ENCODE measurements at places on chromosomes 1 and 21.

DNA sequence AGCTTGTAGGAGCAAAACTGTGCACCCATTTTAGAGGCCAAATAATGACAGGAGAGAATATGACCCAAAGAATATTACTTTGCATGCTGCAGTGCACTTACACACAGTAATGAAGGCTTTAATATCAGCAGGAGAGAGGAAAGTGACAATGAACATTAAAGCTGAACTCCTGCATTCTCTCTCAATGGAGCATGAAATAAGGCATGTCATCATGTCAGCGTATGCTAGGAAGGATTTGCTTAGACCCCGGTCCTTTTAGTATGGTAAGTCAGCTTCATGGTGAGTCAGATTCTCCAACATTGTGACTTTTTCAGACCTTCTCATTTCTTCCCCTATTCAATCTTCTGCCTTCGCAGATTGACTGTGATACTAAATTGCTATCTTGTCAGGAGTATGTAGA is 210.7 kb upstream of the TMPRSS15 start:
- no peak for DNase-seq

DNA sequence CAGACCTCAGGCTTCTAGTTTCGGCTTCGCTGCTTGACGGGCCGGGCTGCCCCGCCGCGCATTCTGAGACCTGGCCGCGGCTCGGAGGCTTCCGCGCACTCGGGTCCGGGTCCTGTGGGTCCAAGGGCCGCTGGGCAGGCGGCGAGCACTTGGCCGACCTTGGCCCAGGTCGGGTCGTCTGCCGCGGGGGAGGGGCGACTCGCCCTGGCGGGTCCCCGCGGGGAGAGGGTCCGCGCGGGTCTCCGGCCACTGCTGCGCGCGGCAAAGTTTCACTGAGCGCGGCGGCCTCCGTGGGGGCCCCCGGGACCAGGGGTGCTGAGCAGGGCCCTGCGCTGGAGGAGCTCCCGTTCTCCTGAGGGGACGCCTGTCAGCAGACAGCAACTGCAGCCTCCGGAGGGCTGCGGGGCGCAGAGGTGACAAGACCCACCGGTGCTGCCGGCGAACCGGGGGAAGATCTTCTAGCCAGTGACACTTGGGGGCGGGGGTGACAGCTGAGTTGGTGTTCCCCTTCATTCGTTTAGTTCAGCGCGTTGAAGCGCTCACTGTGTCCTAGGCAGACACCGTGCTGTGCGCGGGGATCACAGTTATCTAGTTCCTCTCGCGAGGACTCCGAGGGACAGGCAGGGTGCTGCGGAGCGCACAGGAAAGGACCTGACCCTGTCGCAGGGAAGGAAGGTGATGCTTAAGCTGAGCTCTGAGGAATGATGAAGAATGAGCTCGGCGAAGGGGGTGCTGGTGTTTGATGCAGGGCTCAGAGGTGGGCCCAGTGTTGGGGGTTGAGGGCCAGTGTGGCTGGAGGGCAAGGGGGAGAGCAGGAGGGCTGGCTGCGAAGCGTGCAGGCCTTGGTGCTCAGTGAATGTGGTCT is 725 bp downstream of the MTFR1L start:
- no peak for DNase-seq

- no peak for DNase-seq
Observed at GRCh38 chr1:3034728-3035562, 13.7 kb downstream of the ACTRT2 start.

DNA sequence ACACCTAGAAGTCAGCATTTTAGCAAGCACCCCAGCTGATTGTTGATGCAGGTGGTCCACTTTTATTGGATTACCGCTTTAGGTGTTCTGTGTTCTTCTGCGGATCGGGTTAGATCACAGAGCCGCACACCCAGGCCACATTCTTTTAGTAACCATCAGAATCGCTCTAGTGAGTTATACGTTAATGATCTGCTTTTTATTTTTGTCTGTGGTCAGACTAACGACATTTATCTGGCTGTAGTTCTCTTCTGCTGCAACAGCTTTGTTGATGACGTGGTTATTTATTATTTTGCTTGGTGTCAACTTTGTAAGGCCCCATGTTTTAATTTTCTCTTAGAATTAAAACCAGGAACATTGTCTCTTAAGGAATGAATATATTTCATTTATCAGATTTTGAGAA is 18.2 kb downstream of the SCCPDH start:
- no peak for DNase-seq

DNA sequence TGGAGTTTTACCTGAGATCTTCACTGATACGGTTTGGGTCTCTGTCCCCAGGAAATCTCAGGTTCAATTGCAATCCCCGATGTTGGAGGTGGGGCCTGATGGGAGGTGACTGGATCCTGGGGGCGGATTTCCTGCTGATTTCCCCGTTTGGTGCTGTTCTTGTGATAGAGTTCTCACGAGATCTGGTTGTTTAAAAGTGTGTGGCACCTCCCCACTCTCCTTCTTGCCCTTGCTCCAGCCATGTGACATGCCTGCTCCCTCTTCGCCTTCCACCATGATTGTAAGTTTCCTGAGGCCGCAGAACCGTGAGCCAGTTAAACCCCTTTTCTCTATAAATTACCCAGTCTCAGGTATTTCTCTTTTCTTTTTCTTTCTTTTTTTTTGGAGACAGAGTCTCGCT is 126.4 kb upstream of the SLC45A1 start:
- DNase-seq, result no peak

DNA sequence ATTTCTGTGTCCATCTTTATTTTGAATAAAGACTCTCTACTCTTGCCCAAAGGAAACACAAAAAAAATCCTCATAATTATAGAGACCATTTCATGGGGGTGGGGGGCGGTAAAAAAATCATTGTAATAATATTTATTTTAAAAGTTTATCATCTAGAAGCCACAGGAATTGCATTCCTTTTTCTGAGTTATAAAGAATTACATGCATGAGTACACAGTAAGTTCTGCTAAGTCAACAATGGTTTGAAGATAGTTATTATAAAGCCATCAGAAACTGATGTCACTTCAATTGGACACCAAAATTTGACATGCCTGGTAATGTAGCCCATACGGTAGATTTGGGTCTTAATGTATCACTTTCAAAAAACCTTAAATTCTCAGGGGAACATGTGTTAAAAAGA is 478.1 kb upstream of the NR5A2 start:
- no peak for DNase-seq

- no peak for DNase-seq
Observed at GRCh38 chr1:224300346-224300745, 29.6 kb downstream of the NVL start.

DNA sequence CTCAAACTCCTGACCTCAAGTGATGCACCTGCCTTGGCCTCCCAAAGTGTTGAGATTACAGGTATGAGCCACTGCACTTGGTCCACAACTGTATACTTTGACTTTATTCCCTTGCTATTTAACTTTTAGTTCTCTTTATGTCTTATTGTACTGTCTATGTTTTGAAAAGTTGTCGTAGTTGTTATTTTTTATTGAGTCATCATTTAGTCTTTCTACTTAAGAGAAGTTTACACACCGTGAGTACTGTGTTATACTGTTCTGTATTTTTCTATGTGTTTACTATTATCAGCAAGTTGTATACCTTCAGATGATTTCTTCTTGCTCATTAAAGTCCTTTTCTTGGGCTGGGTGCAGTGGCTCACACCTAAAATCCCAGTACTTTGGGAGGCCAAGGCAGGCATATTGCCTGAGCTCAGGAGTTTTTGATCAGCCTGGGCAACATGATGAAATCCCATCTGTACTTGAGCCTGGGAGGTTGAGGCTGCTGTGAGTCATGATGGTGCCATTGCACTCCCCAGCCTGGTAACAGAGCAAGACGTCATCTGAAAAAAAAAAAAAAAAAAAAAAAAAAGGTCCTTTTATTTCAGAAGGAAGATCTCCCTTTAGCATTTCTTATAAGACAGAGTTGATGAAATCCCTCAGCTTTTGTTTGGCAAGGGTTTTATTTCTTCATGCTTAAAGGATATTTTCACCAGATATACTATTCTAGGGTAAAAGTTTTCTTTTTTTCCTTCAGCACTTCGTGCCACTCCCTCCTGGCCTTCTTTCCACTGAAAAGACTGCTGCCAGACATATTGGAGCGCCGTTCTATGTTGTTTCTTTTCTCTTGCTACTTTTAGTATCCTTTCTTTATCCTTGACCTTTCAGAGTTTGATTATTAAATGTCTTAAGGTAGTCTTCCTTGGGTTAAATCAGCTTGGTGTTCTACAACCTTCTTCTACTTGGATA is 47.6 kb downstream of the TNFSF18 start:
- DNase-seq, result no peak

GRCh38 chr1:59767119-59767518 is 47.6 kb upstream of the HOOK1 start:
- no peak for DNase-seq

- no peak for DNase-seq
Observed at GRCh38 chr21:26210614-26211013, 40.0 kb upstream of the APP start.

- no peak for DNase-seq
Observed at GRCh38 chr1:63821091-63822005, 47.5 kb downstream of the ROR1 start.

DNA sequence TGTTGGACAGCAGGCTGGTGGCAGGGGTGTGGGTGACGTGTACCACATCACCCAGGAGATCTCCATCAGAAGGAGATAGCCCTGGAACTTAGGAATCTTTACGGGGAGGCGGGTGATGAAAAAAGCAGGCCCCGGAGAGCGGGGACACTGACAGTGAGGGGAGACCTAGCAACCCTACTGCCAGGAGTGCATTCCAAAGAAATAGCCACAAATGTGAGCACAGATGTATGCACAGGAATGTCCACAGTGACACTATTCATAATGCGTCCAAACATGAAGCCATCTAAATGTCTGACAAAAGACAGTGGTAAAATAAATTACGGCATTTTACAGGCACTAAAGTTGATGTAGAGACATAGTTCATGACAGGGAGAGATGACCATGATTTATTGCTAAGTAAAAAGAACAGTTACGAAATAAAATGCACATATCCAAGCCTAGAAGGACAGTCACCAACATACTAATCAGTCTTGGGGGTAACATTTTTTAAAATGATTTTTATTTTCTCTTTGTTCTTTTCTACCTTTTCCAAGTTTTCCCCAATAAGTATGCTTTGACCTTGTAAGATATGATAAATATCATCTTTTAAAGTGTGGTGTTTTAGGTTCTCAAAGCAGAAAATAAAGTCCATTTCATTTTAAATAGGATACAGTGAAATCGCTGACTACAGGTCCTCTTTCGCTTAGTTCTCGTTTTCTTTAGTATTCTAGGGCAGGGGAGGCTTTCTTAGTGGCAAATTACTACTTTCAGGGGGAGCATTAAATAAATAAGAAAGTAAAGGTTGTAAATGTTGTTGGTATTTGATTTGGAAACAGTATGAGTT is 21.3 kb downstream of the CD247 start:
- DNase-seq, result no peak

DNA sequence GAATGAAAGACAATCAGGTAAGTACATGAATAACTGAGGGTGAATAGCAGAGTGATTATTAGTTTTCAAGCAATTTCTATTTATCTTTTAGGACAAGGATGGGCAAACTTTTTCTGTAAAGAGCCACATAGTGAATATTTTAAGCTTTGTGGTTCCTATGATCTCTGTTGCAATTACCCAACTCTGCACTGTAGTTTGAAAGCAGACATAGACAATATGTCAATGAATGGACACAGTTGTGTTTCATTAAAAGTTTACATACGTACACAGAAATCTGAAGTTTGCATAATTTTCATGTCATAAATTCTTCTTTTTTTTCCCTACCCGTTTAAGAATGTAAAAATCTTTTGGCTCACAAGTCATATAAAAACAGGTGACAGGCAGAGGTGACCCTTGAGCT is 71.4 kb downstream of the ZNF281 start:
- no peak for DNase-seq

DNA sequence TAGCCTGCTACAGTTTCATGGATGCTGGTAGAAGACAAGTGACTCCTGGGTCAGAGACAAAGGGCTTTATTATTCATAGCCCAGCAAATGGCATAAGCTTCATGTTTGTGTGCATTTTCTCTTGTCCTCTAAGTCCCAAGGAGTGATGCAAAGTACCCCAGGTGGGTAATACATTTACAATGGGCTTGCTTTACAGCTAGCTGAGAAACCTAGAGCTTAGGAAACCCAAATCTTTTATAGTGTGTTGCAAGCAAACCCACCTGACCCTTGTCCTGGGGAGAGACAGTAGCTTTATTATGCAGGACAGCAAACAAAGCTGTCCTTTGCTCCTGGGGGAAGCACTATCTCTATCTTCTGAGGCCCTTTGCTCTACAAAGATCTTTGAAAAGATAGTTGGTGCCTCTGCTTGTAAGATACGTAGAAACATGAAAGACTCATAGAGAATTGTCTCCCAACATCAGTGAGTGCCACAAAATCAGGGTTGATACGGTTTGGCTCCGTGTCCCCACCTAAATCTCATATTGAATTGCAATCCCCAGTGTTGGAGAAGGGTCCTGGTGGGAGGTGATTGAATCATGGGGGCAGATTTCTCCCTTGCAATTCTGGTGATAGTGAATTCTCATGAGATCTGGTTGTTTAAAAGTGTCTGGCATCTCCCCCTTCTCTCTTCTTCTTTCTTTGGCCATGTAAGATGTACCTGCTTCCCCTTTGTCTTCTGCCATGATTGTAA is 315.8 kb upstream of the USP24 start:
- DNase-seq, result no peak

- DNase-seq, result peak; percentile 77
Observed at GRCh38 chr1:33410091-33410701, 20.7 kb downstream of the PHC2 start.

DNA sequence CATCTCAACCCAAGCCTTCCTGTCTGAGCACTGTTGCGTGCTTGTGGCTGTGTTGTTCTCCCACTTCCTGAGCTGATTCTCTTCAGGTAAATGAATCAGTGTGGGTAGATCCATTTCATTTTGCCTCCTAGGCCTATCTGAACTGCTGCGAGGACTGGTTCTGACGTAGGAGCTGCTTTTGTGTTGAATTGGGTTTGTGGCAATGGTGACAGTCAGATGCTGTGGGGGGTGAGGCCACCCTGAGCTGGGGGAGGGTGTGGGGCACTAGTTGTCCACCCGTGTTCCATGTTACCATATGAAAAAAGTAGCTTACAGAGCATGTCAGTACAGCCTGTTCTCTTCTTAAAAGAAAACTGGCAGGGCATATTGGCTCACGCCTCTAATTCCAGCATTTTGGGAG is 81.5 kb downstream of the MRPS6 start:
- DNase-seq, result no peak

All from posterior cingulate gyrus (tissue), 11 donors.